ENCODE measurements at places on chromosomes 1 and 21.

DNA sequence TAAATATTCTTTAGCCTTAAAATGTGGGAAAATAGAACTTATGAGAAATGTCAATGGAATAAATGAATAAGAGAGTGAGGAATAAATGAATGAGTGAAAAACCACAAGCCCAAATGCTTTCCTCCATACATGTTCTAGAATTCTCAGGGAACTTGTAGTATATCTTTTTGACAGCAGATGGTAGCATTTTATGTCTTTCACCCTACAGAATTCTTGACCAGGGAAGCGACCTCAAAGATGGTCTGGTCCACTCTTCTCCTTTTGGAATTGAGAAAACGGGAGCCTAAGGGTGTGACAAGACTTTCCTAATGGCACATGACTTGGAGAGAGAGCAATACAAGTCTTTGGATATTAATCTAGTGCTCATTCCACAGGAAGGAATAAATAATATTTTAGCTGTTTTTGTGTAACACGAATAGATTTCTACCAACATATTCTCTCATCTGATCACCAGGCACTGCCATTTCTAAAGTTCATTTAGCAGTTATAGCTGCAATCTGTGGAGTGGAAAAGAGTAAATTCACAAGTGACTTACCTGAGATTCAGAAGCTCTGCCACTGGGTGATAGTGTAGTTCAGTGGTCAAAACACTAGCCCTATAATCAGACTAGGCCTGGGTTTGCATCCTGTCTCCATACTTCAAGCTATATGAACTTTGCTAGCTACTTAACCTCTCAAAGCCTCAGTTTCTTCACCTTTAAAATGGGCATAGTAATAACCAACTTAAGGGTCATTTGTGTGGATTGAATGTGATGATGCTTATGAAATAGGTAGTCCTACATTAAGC, 15.0 kb upstream of the F5 start:
- DNase-seq, result peak; percentile 24

DNA sequence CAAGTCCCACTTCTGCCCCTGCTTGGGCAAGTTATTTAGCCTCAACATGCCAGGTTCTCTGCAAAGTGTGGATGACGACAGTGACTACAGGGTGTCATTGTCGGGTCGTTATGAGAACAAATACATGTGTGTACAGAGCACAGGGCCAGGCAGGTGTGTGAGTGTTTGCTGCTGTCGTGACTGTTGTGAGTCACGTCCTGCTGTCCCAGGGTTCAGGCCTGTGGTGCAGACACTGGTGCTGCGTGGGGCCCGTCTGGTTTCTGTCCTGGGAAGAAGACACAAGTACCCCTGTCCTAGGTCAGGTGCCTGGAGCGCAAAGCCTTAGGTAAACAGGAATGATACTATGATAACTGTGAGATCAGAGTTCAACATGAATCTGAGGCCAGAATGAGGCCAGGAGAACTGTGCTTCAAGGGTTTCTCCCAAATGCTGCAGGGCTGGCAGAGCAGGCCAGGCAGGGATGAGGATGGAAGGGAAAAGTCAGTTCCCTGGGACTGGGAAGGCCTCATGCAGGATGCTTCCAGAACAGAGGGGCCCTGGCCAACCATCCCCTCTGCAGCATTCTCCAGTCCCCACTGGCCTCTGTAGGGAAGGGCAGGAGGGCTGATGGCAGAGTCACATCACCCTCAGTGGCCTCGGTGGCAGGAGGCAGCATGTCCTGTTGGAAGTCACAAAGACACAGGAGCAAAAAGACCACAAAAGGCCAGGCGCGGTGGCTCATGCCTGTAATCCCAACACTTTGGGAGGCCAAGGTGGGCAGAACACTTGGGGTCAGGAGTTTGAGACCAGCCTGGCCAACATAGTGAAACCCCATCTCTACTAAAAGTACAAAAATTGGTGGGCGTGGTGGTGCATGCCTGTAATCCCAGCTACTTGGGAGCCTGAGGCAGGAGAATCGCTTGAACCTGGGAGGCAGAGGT, 15.7 kb downstream of the GPR157 start:
- DNase-seq, result no peak

DNA sequence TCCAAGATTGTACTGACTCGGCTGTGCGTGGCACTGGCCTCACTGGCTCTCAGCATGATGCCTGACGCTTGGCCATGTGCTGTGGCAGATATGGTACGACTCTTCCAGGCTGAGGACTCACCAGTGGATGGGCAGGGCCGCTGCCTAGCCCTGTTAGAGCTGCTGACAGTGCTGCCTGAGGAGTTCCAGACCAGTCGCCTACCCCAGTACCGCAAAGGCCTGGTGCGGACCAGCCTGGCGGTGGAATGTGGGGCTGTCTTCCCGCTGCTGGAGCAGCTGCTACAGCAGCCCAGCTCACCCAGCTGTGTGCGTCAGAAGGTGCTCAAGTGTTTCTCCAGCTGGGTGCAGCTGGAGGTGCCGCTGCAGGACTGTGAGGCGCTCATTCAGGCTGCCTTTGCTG, 2.9 kb downstream of the IPO13 start:
- no peak for DNase-seq

DNA sequence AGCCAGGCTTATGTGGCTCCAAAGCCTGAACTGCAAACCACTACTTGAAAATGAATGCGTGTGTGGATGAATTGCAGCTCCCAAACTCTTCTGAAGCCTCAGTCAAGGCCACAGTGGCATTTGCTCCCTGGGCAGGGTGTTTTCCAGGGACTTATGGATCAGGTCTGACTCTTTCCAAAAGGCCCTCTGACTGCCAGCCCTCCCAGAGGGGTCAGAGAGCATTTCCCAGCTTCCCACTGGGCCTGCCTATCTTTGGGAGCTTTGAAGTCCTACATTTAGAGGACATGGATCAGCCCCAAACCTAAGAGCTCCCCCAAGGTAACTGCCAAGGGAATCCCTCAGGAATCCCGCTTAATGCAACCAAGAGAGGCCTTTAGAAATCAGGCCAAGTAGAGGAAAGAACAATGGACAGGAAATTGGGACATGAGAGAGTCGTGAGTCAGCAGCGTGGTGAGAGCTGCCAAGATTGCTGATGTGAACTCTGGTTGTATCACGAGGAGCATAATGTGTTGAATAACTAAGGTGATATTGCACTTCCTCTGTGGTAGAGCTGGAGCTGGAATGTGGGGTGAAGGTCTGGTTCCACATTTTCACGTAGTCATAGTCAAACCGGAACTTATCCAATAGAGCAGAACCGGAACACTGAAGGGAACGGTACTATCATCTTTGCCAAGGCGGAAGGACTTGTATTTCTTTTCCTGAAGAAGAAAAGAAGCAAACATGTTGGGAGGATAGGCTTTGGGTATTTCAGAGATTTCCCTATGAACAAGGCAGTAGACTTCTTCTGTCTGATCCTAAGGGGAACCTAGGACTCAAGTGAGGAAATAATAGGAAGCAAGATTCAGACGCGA, 99.4 kb upstream of the JUN start:
- DNase-seq, result no peak

DNA sequence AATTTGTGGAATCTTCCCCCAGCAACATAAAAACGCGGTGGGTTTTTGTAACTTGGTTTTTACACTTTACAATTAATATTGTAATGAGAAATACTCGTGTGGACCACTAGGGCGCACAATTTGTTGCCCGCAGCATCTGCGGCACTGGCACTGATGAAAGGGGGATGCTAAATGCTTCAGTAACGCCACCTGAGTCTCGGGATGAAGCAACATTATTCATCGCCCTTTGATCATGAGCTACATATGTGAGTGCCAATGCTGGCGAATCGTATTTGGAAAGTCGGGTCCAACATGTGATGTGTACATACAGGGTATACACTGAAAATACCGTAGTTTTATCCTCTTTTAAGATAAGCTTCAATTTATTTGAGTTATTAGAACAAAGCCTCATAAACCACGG, 34.2 kb upstream of the COX20 start:
- peak; percentile 39 for DNase-seq

DNA sequence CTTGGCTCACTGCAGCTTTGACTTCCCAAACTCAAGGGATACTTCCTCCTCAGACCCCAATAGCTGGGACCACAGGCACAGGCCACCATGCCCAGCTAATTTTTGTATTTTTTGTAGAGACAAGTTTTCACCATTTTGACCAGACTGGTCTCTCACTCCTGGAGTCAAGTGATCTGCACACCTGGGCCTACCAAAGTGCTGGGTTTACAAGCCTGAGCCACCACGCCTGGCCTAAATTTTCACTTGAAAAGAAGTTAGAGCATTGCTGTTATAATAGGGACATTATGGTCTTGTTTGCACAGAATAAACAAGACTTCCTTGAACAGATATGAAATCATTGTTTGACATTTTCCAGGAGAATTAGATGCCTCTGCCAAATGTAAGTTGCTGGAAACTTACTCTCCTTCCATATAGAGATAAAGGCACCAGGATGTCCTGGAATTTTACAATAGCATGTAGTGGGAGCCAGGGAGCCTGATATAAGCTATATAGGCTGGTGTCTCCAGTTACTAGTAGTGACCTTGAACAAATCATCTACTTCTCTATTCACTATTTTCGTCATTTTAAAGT, 16.9 kb downstream of the SLC35A3 start:
- DNase-seq, result no peak

GRCh38 chr1:175784831-175785230, 41.4 kb upstream of the TNR start:
- DNase-seq, result no peak

GRCh38 chr1:227944931-227945890, 2.5 kb downstream of the WNT9A start:
- DNase-seq, result no peak
